ENCODE measurements at places on chromosomes 2 and 18.

- DNase-seq, result no peak
Measured at GRCh38 chr2:43239981-43240765, 13.8 kb upstream of the ZFP36L2 start.

DNA sequence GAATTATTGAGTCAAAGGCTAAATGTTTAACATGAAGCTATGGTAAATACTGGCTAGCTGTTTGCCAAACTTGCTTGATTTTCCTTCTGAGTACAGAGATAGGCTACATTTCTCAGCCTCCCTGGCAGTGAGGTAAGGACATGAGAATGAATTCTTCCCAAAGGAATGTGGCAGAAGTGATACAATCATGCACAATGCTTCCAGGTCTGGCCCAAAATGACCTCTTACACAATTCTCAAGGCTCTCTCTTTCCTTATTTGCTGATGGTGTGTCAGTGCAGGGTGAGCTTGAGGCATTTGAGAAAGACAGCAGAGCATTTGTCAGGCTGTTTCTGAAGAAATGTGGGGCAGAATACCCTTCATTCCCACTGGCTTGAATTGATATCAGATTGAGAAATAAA lies 95.6 kb upstream of the NABP1 start:
- no peak for DNase-seq

DNA sequence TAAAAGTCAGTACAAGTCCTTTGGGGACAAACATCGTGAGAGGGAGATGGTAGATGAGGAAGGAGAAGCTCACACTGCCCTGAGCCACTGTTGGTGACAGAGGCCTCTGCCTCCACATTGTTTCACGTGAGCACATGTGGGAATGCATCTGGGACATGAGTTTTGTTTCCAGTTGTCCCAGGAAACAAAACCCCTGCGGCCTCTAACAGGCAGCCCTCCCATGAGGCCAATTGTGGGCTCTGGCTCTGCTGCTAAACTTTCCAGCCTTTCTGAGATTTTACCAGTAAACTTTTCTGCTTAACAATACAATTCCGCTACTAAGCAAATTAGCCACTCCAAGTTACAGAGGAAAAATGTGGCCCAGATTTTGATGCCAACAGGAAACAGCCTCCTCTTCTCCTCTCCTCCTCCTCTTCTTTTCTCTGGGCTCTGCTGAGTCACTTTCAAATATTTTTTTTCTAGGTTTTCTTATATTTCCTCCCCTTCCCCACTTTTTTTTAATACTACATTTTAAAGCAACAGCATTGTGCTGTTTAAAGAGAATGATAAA lies 23.4 kb upstream of the LRRC30 start:
- DNase-seq, result no peak

- peak; percentile 37 for DNase-seq
Measured at GRCh38 chr2:11344956-11345677, 681 bp upstream of the ROCK2 start.

GRCh38 chr2:223744580-223744979 lies 92.8 kb downstream of the AP1S3 start:
- DNase-seq, result no peak

DNA sequence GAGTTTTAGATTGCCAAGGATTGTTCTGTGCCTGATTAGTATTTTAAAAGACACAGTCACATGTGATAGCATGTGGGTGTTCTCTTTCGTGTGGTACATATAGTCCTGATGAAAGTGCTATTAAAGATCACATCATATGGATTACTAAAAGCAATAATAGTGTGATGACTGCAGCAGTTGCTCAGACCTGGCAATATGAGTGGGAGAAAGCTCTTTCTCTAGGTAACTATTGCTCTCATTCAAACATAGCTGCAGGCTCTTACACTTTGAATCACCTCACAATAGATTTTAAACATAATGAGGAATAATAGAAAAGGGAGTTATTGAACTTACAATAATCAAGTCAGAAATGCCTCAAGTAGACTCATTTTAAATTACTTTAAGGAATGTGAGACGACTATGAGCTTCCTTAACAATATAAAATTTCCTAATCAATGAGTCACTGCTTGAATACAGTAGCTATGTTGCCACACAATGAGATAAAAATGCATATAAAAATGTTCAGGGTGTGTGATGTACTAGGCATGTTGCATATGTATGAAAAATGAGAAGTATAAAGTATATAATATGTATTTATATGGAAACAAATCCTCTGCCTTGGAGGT lies 452.1 kb downstream of the TMX3 start:
- DNase-seq, result no peak

DNA sequence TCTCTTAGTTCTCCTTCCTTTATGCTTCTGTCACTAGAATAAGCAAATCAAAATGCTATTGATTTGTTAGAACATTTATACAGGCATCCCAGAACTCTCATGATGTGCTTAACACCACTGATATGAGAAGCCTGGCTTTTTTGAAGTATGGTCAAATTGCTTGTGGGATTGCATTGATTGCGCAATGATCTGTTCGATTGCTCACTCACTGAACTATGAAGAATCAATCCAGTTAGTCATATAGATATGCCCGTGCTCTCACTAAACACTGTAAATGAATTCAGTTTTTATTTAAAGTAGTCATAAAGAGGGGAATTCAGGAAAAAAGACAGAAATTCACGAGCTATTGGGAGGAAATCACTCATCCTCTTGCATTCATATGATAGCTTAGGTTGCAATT lies 1237.8 kb downstream of the SUCLG1 start:
- no peak for DNase-seq

- no peak for DNase-seq
Measured at GRCh38 chr2:9770308-9771100, 72.8 kb upstream of the TAF1B start.

DNA sequence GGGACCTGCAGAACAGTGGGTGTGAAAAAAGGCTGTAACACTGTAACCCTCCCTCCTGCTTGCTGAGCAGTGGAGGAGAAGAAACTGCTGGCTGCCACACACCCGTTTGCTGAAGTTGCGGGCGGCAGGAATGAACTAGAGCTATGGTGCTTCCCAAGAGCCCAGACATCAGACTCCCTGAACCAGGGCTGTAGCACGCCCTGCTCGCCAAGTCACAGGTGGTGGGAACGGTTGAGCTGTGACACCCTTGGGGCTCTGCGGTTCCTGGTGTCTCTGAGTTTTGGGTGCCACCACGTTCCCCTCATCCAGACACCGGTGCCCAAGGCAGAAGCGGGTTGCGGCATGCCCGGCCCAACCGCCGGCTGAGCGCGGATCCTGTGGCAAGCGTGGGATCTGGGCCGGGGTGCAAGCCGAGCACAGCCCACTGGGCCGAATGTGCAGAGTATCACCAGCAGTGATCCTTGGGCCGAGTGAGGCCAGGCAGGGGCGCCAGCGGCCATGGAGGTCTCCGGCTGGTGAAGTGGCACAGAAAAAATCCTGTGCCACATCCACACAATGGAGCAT lies 15.0 kb upstream of the ADI1 start:
- no peak for DNase-seq

- no peak for DNase-seq
Measured at GRCh38 chr2:220273082-220273481, 645.7 kb downstream of the SLC4A3 start.

DNA sequence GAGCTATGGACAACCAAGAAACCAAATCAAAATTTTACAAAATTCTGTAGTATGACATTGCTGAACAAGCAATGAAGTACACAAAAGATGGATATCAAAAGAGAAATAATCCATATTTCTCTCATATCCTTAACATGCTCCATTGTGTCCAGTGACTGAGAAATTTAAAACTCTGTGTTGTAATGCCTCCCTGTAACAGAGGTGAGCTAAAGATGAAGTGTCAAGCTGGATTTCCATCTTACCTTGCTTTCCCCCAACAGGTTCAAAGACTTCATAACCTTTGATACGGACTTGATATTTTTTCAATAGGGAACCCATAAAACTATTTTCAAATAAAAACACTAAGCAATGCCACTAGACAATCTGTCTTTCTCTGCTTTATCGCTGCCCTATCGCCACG lies 95.7 kb upstream of the SERTAD2 start:
- no peak for DNase-seq

GRCh38 chr2:230453006-230453405 lies 37.0 kb downstream of the SP100 start:
- no peak for DNase-seq

DNA sequence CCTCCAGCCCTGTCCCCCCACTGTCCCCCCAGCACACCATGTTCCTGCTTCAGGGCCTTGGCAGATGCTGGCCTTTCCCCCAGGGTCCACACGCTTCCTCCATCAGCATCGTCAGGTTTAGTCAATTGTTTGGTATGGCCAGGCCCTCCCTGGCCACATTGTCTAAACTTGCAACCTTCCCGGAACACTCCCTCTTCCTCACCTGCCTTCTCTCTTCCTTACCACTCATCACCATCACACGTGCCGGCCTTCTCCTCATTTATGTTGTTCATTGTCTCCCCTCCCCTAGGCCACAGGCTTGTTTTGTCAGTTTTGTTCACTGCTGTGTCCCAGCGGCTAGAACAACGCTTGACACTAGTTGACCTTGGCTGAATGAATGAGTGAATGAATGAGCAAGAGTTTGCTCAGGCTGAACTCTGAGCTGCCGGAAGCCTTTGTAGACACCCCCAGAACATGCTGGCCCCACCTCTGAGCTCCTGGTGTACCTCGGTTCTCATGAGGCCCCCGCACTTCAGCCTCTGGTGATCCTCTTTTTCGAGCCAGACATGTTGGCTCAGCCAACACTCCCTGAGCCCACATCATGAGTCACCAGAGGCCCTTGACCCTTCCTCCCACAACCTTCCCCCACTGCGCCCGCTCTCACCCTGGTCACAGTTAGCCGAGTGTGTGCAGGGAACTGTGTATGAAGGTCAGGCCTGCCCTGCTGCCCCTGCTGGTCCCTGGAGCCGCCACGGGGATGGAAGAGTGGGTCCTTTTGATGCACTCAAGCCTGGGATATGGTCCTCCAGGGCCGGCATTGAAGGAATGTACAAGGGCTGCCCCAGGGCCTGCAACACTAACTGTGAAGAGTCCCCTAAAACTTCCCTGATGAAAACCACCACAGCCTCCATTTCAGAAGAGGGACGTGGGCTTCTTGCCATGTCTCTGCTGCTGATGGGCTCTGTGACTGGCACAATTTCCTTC lies 57.5 kb downstream of the HS1BP3 start:
- DNase-seq, result peak; percentile 90

- DNase-seq, result no peak
Measured at GRCh38 chr2:45497355-45497754, 113.7 kb downstream of the SRBD1 start.

DNA sequence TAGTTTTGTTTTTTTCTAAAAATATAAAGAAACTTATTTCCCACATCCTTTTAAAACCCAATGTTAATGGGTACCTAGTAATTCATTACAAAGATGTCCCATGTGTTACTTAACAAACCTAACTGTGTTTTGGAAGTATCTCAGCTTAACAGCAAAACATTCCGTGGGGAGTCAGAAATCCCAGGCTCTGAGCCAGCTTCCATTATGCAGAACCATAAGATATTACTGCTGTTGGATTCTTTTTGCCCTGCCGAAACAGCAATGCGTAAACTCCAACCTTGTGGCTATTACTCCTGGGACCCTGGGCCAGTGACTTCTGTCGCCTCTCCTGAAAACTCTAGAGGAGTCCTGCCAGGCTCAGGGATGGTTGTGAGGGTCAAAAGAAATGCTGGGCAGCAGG lies 174.1 kb downstream of the UXS1 start:
- no peak for DNase-seq

DNA sequence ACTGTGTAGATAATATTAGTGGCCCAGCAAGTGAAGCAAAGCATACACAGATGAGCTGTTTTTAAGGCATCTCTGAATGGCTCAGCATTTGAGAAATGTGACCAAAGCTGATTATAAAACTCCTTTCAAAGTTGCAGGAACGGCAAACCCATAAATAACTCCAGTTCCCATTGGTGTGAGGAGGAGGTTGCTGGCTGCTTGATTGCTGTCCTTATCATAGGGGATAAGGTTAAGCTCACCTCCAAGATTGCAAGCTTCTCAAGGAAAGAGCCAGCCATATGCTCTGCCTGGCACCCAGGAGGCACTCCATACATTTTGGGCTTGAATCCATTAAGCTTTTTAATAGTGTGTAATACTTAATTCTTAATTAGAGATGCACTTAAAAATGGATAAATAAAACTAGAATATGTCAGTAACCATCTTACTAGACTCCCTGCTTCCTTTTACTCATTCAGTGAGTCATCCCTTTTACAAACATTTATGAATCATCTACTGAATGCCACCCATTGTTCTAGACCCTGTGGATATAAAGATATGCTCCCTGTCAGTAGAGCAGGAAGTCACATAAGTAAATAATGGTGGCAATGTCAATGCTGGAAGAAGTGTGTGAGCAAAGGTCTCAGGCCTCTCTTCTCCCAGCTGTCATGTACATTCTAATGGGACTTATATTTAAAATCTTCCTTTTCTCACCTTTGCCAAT lies 99.3 kb downstream of the SPATS2L start:
- no peak for DNase-seq

DNA sequence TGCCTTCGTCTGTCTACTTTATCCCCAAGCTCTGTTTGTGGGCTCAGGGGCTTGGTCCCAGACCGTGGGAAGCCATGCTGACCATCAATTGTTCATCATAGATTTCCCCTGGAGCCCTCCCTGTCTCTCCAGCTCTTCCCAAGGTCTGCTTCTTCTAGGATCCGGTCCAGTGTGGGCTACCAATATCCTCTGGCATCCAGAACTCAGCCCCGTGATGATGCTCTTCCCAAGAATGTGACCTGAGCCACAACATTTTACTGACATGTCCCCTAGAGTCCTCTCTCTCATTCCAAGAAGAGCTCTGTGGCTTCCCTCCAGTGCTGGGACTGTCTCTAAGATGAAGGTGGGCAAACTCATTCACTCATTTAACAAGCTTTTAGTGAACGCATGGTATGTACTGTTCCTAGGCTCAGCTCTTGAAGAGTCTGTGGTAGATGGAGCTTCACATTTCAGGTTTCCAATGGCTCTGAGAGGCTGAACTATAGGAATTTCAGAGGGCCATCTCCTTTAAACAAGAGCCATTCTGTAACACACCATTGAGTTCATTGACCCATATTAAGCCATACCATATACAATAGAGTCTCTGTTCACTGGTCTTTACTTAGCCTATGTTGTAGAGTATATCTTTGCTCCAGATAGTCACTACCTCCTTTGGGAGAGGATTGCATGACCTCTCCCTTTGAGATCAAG lies 142.0 kb upstream of the APCDD1 start:
- DNase-seq, result no peak

GRCh38 chr2:165544897-165545296 lies 75.4 kb downstream of the CSRNP3 start:
- DNase-seq, result no peak

All from right lobe of liver (tissue), 6 donors.